ENCODE measurements at places on chromosomes 4 and X.

DNA sequence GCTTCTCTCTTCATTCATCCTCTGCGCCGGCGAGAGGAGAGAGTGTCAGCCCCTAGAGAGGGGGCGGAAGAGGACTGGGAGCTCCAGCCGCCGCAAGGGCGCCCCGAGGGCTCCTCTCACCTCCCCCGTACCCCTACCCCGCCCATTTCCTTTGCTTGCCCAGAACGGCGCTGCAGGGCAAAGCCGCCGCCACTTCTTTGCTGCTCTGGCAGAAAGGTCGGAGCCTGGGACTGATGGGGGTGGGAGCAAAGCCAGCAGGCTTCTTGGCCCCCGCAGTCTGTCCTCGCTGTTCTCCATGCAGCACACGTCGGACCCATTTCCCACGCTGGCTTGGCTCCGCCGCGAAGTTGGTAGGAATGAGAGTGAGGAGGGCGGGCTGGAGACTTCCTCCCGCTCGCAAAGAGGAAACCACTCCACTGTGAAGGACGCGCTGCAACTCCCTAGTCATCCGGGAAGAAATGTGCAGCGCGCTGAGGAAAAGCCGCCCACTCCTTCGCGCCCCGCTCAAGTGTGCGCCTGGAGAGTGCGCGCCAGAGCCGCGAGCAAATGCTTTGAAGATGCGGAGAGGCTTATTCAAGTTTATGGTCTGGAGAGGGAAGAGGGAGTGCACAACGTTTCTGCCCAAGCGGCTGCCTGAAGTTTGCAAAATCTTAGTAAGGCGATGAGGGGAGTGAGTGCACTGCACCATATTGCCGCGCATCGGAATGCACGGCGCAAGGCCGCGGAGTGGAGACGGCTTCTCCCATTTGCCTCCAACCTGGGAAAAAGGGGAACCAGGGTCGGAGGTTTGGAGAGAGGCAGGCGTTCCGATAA lies 2.8 kb upstream of the PCDH7 start:
- peak; percentile 72 for DNase-seq

GRCh38 chr4:25022766-25023165 lies 8.0 kb downstream of the LGI2 start:
- no peak for DNase-seq

DNA sequence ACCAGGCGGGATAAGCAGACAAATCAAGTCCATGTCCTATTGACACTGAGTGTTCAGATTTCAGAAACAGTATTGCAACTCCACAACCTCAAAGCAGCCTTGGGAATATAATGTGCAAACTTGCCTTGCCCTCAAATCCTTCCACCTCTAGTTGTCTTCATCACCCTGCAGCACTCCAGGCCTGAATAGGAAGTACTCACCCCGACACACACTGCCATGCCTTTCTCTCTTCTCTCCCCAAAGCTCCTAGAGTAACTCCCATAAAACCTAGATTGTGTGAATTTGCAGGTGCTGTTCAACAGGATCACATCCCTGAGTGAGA lies 19.6 kb downstream of the ACSL1 start:
- DNase-seq: no peak

GRCh38 chr4:183876268-183876934 lies 28.7 kb upstream of the STOX2 start:
- DNase-seq: peak; percentile 93

GRCh38 chr4:176303938-176304337 lies 15.8 kb upstream of the SPCS3 start:
- DNase-seq: no peak

DNA sequence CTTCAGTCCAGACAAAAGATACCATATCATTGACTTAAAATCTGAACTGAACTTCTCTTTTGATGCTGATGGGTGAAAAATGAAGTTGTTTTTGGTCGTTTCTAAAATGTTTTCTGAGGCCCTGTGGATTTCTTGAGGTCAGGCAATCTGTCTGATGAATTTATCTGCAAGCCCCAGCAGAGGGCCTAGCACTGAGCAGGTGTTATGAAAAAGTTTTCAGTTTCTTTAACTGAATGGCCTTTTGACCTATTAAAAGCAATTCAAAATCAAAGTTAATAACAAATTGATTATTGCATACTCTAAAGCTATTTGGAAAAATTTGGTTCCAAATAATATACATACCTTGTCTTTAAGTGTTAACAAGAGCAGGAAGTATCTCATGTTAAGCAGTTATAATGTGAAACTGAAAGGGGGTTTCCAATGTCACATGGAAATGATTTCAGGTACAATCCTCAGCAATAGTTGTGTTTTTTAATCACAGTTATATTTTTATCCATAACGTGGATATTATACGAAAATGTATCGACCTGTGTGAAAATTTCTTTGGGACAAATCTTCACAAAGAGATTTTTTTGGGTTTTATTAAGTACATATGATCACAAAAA lies 285.0 kb downstream of the SPANXN1 start:
- no peak for DNase-seq

DNA sequence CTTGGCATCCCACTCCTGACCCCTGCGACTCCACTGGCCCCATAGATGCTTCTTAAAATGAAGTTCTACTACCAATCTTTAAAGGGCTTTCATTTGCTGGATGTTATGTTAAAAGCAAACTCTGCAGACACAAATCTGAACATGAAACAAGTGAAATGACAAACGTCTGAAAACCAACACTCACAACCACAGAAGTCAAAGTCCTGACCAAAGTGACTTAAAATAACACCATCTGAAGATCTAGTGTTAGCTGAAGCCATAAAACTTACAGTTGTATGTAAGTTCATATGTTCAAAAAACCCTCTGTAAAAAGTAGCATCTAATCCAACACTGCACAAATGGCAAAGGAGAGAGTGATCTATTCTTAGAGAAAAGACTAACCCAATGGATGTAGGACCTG lies 178.7 kb downstream of the SH3KBP1 start:
- no peak for DNase-seq

DNA sequence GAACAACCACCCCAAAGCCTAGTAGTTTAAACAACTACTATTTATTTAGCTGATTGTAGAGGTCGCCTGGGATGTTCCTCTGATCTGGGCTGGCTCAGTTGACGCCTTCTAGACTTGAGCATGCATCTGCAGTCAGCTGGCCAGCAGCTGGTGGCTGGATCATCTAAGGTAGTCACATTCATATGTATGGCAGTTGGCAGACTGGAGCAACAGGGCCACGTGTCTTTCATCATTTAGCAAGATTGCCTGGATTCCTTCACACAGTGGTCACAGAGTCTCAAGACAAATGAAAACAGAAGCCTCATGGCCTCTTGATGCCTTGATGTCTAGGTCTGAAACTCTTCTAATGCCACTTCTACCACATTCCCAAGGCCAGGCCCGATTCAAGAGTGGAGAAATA lies 220.6 kb upstream of the S100G start:
- DNase-seq: no peak

DNA sequence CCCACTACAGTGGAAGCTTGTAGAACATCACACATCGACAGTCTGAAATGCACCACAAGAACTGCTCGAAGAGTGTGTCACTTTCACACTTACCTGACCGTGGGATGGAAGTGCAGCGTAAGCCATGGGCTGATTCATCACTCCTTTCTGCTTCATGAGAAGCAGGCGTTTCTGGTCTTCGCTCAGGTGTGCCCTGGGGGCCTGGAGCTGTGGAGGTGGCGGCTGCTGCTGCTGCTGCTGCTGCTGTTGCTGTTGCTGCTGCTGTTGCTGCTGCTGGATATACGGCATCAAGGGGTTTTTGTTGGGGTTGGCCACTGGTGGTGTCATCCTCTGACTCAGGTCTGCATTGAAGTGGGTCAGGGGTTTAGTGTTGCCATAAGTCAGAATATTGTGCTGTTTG lies 223.6 kb downstream of the MGST2 start:
- no peak for DNase-seq

GRCh38 chr4:34534916-34535315 lies 1709.4 kb downstream of the ARAP2 start:
- DNase-seq: peak; percentile 14

- DNase-seq: no peak
Observed at GRCh38 chr4:27616166-27616565, 755.5 kb downstream of the STIM2 start.

DNA sequence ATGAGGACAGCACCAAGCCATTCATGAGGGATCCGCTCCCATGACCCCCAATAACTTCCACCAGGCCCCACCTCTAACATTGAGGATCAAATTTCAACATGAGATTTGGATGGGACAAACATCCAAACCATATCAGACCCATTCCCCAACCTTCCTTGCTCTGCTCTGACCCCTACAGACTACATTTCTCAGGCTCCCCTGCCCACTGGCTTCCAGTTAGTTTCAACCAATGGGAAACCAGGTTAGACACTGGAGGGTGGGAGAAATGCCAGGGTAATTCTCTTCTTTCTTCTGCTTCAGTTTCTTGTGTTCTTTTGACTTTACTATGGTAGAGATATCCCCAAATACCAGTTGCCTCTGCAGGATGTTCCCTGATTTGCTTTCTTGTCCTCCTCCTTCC lies 125.7 kb downstream of the CLCN4 start:
- no peak for DNase-seq

- peak; percentile 86 for DNase-seq
Observed at GRCh38 chrX:65587616-65588526, 53.3 kb upstream of the LAS1L start.

- no peak for DNase-seq
Observed at GRCh38 chr4:76232681-76233080, 18.8 kb upstream of the FAM47E start.

GRCh38 chr4:174307694-174308093 lies 24.0 kb downstream of the CEP44 start:
- DNase-seq: no peak

- no peak for DNase-seq
Observed at GRCh38 chr4:89509708-89510281, 202.2 kb upstream of the GPRIN3 start.

DNA sequence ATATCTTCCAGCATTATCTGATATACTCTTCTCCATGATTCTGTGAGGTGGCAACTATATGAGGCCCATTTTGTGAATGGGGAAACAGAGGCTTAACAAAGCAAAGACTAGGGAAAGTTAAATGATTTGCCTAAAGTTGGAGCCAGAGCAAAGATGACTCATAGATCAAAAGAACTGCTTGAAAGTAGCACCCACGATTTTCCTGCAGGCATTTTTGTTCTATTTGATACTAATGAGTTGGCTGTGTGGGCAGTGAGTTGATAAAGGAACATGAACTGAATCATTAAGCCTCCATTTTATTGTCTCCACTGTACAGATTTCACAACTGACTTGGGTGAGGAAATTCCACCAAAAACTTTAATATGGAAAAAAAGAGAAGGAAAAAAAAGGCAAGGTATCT lies 138.9 kb upstream of the IGFBP7 start:
- peak; percentile 58 for DNase-seq

GRCh38 chr4:73895201-73896175 lies 26.3 kb downstream of the CXCL1 start:
- peak; percentile 80 for DNase-seq

GRCh38 chrX:154123241-154124219 lies 20.5 kb upstream of the OPN1LW start:
- peak; percentile 21 for DNase-seq

DNA sequence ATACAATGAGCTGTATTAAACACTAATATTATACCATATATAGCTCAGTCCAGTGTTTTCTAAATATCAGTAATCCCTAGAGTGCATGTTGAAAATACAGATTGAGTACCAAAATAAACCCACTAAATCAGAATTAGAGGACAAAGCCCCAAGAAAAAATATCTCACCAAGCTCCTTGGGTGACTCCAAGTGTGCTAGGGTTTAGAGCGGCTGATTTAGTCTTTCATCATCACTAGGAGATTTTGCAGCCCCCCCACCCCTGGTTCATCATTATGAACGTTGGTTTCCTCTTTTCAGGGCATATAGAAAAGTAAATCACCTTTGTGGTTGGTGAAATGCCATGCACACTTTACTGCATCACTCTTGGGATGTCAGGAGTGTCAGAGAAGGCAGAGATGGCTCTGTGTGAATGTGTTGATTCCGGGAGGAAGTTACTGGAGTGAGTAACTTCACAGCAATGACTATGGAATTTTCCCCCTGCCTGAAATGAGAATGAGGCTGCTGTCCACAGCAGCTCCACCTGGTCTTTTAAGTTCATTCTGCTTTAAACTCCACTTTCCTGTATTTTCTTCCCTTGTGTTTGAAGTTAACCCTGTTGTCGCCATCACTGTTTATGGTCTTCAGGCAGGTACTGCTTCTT lies 25.2 kb upstream of the ANAPC4 start:
- peak; percentile 45 for DNase-seq

DNA sequence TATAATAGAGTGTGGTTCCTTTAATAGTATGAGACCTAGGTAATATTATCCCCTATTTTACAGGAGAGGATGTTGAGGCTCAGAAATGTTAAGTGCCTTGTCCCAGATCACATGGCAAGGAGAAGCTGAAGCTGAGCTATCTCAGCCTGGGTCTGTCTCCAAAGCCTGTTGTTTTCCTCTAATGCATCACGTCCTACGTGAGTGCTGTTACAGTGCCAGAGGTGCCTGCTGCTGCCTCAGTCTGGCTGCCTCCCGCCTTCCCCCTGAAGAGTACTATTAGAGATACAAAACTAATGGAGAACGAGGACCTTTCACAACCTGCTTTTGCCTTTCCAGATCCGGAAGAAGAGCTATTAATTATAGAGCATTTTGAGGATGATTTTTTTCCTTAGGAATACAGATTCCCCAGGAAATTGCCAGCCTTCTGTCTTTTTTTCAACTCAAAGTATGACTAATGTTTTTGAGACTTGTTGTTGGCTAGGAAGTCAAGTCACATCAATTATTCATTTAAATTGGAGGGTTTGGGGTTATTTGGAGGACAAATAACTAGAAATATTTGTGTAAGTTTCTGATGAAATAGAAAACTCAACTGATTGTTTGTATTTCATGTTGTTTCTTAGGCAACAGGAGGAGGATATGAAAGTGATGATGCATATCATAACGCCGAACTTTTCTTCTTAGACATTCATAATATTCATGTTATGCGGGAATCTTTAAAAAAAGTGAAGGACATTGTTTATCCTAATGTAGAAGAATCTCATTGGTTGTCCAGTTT lies 43.9 kb upstream of the MTMR1 start:
- DNase-seq: no peak

GRCh38 chrX:124827258-124827845 lies 481.0 kb downstream of the SH2D1A start:
- no peak for DNase-seq

DNA sequence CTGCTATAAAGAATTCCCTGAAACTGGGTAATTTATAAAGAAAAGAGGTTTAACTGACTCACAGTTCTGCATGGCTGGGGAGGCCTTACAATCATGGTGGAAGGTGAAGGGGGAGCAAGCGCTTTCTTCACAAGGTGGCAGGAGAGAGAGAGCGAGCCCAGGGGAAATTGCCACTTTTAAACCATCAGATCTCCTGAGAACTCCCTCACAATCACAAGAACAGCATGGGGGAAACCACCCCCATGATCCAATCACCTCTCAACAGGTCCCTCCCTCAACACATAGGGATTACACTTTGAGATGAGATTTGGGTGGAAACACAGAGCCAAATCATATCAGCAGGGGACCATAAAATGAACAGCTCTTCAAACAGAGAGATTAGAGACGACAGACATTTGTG lies 198.6 kb downstream of the MAGEB5 start:
- no peak for DNase-seq

- no peak for DNase-seq
Observed at GRCh38 chrX:39311646-39312045, 510.4 kb downstream of the MID1IP1 start.

GRCh38 chrX:96211953-96212352 lies 472.7 kb upstream of the DIAPH2 start:
- no peak for DNase-seq

GRCh38 chr4:153409924-153410501 lies 56.1 kb upstream of the TMEM131L start:
- no peak for DNase-seq
